ENCODE measurements at places on chromosomes 3 and 15. TPM values are rescaled to one million over a fixed set of nuclear protein-coding genes. Genes with fewer than 3 reads are reported as not detected.
A peak's percentile ranks its signal among the peaks of the same experiment; 100 is the strongest.

- no peak for DNase-seq
These were observed 125.8 kb upstream of the STT3B start for GRCh38 chr3:31406896-31407295.

- DNase-seq, result no peak
These were observed 77.6 kb downstream of the GALK2 start for GRCh38 chr15:49247556-49248110.

GRCh38 chr3:123489400-123490004 lies 40.6 kb upstream of the ADCY5 start:
- peak; percentile 37 for DNase-seq

GRCh38 chr15:45943240-45943639 lies 308.4 kb downstream of the SQOR start:
- DNase-seq, result no peak

DNA sequence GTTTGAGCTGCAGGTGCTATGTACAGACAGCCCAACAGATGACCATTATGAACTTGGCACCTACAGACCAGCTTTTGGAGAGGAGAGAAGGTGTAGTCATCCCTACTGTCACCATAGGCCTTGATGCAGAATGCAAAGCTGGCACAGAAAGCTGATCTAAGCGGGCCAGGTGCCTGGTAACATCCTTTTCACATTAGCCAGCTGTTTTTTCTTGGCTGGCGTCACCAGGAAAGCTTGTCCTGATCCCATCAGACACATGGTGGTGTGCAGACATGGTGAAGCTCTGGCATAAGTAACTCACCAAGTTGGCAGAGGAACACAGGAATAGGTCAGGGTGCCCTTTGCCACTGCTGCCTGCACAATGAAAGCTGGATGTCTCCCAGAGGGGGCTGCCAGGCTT lies 97.2 kb upstream of the MB21D2 start:
- DNase-seq, result no peak

ZKSCAN7 gene
- polyA plus RNA-seq, result 15.3 TPM

- no peak for DNase-seq
These were observed 135.6 kb downstream of the TJP1 start for GRCh38 chr15:29686445-29687203.

- DNase-seq, result peak; percentile 18
These were observed 39.3 kb downstream of the ATP1B3 start for GRCh38 chr3:141915766-141916165.

DNA sequence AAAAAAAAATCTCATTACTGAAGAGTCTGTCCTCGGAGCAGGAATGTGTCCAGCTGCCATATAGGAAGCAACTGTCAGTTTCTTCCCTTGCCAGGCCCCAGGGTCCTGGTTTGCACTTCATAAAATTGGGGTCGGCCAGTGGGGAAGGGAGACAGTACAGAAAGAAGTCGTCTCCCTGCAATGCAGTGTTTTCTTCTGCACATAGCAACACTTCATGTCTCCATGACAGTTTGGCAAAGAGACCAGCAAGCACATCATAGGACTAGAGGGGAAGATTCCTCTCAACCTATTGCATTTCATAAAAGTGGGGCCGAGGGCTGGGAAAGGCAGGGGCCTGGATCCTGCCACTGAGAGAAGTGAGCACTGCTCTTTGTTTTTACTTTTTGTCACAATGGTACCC lies 138.2 kb upstream of the HACD2 start:
- DNase-seq, result no peak

DNA sequence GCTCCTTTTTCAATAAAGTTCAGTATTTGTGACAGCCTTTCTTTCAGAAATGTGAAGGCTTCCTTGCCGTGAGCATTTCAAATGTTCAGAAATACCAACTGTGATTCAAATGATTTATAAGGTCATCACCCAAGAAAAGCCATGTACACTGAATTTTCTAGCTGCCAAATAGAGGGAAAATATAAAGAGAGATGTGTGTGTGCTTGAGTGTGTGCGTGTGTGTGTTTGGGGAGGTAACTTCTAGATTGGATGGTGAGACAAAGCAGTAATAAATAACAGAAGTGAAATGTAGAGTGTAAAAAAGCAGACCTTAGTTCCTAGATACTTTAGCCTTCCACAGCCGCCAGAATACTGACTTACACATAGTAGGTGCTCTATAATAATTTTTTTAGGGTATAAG lies 577.4 kb downstream of the TBL1XR1 start:
- no peak for DNase-seq

- no peak for DNase-seq
These were observed 50.6 kb upstream of the TBC1D23 start for GRCh38 chr3:100209948-100210771.

LRRC31 gene
- 0.26 TPM for polyA plus RNA-seq

HDC gene
- 0.83 TPM for polyA plus RNA-seq

REC114 gene
- polyA plus RNA-seq, result not detected

SLC4A7 gene
- polyA plus RNA-seq, result 21.6 TPM

DNA sequence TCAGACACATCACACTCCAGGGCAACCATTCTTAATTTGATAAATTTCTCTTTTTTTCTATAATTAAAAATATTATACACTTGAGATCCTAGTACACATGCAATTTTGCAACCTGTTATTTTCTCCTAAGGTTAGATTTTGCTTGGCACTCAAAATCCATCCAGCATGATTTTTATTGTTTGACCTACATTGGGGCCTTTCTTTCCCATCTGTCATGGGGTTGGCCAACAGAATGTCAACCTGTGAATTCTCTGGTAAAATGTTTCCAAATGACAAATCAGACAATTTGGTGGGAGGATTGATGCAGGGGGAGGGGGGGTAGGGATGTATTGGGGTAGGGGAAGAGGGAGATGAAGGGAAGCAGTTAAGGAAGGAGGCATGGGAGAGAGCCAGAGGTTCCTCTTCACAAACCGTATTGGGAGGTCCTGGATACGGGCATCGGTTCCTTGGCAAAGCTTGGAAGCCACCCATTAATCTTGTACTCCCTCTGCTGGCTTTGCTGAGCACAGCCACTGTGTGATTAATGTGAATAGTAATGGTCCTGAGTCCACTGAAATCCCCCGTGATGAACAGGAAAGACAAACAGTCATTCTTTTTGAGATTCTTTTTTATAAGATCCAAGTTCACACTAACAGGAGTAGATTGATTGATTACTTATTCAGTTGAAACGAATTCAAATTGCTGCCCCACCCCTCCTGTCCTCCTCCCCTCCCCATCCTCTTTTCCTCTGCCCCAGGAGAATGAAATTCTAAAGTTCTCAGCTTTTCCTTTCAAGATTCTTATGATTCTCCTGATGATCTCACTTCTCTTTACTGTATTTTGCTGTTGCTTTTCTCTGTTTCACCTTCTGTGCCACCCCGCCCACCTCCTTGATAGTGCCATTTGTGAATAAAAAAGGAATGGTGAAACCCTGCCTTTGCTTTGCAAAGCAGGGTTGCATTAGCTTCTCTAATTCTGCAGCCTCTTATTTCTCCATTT lies 82.2 kb upstream of the SLC25A26 start:
- DNase-seq, result peak; percentile 39

VEPH1 gene
- polyA plus RNA-seq, result 58.5 TPM

GRCh38 chr3:31114929-31115283 lies 220.4 kb upstream of the GADL1 start:
- DNase-seq, result no peak

DNA sequence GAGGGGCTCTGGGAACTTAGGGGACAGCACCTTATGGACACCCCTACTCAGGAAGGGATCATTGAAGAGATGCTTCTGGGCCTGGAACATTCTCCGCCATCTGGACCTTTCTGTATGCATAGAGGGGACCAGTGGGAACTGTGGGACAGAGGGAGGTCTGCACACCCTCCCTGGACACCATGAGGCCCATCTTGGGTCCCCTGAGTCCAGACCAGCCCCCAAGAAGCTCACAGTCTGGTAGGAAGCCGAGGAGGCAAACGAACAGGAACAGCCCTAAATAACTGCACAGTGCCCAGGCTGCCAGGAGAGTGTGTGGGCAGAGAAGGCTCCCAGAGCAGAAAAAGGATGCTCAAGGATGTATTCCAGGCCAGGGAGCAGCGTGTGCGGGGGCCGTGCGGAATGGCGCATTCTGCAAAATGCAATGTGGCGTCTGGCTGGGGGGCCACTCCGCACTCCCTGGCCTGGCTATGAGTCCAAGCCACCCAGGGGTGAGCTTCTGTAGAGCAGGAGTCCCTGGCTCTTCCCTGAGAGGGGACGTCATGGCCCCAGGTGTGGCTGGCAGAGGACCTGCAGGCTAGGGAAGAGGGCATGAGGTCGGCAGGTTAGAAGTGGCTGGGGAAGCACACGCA lies 24.5 kb upstream of the KLF13 start:
- no peak for DNase-seq

DNA sequence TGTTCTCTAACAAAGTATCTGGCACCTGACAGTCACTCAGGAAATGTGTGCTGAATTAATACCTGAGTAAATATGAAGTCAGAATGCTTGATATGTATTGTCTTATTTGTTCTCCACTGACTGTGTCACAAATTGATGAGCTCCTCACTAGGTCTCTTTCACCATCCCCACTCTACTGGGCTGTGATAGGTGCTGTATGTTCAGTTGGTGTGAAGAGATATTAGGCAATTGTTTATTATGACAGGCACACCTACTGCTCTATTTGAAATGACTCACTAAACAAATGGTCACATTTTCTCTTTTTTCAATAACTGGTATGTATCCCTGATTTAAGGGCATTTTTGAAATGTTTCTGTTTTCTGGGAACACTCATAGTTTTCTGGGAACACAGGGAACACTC lies 25.2 kb upstream of the CCDC39 start:
- DNase-seq, result no peak

TMIE gene
- polyA plus RNA-seq, result 1.1 TPM

GRCh38 chr3:112568642-112569041 lies 6.8 kb downstream of the SLC35A5 start:
- no peak for DNase-seq

DNA sequence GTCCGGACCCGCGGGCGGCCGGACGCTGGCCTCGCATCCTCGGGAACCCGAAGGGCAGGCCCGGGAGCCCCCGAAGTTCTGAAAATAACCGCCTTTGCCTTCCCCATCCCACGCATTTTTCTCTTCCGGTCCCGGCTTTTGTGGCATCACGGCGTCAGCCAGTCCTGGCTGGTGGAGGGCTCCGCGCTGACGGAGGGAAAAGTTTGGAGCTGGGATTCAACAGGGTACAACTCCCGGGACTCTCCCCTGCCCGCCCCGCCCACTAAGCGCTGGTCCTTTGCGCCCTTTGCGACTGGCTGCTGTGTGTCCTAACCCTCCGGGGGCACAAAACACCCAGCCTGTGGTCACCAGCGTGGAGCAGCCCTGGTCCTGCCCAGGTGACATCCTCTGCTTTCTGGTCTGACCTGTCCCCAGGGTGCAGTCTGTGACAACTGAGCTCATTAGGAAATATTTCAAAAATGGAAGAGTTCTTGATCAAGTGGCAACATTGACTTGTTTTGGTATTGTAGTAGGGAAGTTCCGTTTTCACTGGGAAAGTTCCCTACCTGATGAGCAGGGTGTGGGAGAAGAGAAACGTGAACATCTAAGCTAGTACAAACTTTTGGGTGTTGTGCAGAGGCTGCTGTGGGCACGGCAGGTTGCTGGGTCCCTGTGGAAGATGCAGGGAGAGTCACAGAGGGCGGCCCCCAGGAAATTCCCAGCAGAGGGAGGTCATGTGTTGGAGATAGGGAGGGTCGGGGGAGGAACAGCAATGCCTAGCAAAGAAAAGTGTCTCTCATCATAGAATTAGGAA lies 775 bp downstream of the ARNT2 start:
- no peak for DNase-seq

- DNase-seq, result no peak
These were observed 17.8 kb downstream of the CDV3 start for GRCh38 chr3:133591271-133591742.

- no peak for DNase-seq
These were observed 35.6 kb upstream of the PPP4R2 start for GRCh38 chr3:72960812-72961518.

- no peak for DNase-seq
These were observed 101.6 kb downstream of the SLC25A26 start for GRCh38 chr3:66322436-66322835.

DNA sequence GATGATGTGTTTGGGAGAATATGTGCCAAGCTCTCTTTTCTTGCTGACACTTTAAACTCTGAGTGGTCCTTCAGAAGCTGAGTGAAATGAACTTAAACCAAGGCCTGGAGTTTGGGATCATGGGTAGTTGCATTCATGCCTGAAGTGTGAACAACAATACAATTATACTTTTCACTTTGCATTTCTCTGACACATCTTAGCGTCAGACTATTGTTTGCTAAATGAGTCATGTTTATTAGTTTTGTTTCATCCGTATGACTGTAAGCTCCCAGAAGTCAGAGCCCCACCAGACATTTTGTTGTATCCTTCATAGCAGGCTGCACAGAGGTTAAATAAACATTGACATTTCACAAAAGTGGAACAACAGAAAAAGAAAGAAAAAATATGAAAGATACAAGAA lies 542.6 kb downstream of the TUSC7 start:
- DNase-seq, result no peak

ZNF280D gene
- polyA plus RNA-seq, result 43.7 TPM

GRCh38 chr3:189625572-189625971 lies 5.6 kb upstream of the TP63 start:
- no peak for DNase-seq

GRCh38 chr3:120417272-120417911 lies 33.4 kb downstream of the FSTL1 start:
- peak; percentile 97 for DNase-seq

- DNase-seq, result no peak
These were observed 14.2 kb upstream of the SLC6A6 start for GRCh38 chr3:14388201-14388600.

- no peak for DNase-seq
These were observed 2.2 kb downstream of the FAM174B start for GRCh38 chr15:92653366-92653765.

- no peak for DNase-seq
These were observed 683.5 kb downstream of the NR2F2 start for GRCh38 chr15:97014001-97014400.

- DNase-seq, result no peak
These were observed 866.1 kb downstream of the NSUN3 start for GRCh38 chr3:94928921-94929320.

GRCh38 chr15:65877749-65878148 lies 8.5 kb downstream of the RAB11A start:
- no peak for DNase-seq

GRCh38 chr3:133991637-133992036 lies 38.1 kb downstream of the SLCO2A1 start:
- DNase-seq, result no peak

CCDC54 gene
- polyA plus RNA-seq, result 0.25 TPM

DNA sequence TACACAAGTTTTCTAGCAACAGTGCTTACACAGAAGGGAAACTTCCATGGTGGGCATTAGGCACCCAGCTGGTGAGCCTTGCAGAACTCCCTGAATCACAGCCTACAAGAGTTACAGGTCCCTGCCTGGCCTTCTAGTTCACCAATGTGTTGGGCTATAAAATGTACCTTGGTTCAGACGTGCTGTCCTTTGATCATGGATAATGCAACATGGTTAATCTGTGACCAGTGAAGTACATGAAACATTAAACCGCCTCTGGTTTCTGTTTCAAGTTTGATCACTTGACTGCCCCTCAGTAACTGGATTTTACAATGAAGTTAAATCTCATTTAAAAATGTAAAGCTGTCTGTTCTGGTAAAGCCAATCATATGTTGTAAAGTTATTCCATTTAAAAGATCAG lies 51.8 kb downstream of the FMN1 start:
- no peak for DNase-seq
